ENCODE measurements at places on chromosomes 2 and 18. TPM values are rescaled to one million over a fixed set of nuclear protein-coding genes. Genes with fewer than 3 reads are reported as not detected.

GRCh38 chr2:201969938-201970785 is 63.5 kb upstream of the FZD7 start:
- no peak for DNase-seq

Gene SP110
- 11.7 TPM for total RNA-seq

- no peak for DNase-seq
Observed at GRCh38 chr2:229088517-229088913, 182.6 kb downstream of the PID1 start.

GRCh38 chr2:233375490-233376314 is 21.4 kb downstream of the DGKD start:
- DNase-seq = no peak

Gene POTEE
- total RNA-seq = not detected

Gene ACOXL
- total RNA-seq = 0.06 TPM

- DNase-seq = no peak
Observed at GRCh38 chr18:44651478-44651877, 29.2 kb upstream of the SETBP1 start.

- DNase-seq = no peak
Observed at GRCh38 chr2:216210701-216211540, 101.8 kb downstream of the XRCC5 start.

- no peak for DNase-seq
Observed at GRCh38 chr2:203327901-203328759, at the start of gene ABI2. Gene ABI2 (plus strand): TSS chr2:203328394. CDS start chr2:203328515, 121 bp downstream.

GRCh38 chr2:74385396-74385795 is 5.3 kb upstream of the DCTN1 start:
- DNase-seq = no peak

DNA sequence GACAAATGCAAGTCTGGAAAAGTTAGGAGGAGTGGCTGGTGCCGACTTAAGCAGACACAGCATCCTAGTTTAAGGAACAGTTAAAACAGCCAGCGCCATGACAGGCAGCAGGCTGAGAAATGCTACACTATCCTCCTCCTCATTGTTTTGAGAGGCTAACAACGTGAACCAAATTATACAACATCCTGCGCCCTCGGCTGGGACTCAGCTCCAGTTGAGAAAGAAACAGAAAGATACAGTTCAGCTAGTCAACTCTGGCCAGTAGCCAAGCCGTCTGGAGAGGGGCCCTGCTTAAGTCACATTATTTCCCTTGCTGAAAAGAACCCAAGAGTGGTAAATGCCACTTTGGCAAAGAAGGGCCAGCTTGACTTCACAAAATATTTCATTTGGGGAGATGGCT is 90.2 kb downstream of the BCL11A start:
- no peak for DNase-seq

GRCh38 chr2:154623819-154624218 is 74.7 kb upstream of the KCNJ3 start:
- peak; percentile 13 for DNase-seq

GRCh38 chr2:102657770-102658169 is 38.4 kb downstream of the SLC9A2 start:
- peak; percentile 43 for DNase-seq

DNA sequence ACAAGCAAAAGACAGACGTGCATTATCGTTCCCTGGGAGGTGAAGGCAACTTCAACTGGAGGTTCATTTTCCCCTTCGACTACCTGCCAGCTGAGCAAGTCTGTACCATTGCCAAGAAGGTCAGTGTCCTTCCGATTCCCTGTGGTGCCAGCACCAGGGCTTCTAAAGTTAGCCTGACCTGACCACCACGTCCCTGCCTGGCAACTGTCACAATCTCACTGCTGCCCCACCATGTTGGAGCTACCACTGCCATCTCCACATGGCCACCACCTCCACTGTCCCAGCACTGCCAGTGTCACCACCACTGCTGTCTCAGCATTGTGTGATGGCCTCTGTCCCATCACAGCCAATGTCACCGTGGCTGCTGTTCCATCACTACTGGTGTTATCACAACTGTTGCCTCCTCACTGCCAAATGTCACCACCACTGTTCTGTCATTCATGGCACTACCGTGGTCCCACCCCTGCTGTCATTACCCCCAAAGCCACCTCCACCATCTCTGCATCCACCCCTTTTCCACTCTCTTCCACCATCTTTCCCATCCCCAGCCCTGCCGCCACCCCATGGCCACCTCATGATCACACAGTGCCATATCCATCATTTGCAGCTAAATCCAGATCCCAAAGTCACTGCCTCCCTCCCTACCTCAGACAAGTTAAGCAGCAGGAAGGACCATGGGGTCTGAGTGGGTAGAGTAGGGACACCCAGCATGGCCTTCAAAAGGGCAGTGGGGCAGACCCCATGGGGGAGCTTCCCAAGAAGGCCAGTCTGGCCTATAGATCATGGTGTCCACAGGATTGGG is 216.5 kb downstream of the DYSF start:
- no peak for DNase-seq

GRCh38 chr2:44997963-44998362 is 11.3 kb downstream of the SIX2 start:
- DNase-seq = no peak

Gene PLGLB1
- total RNA-seq = not detected

Gene ITPRID2
- 112 TPM for total RNA-seq

- DNase-seq = peak; percentile 22
Observed at GRCh38 chr2:146927080-146927711, 917.6 kb upstream of the ACVR2A start.

- no peak for DNase-seq
Observed at GRCh38 chr18:7561909-7562460, 5.1 kb upstream of the PTPRM start.

Gene UPP2
- total RNA-seq = not detected

- DNase-seq = no peak
Observed at GRCh38 chr2:48015421-48015820, 109.1 kb upstream of the FBXO11 start.

DNA sequence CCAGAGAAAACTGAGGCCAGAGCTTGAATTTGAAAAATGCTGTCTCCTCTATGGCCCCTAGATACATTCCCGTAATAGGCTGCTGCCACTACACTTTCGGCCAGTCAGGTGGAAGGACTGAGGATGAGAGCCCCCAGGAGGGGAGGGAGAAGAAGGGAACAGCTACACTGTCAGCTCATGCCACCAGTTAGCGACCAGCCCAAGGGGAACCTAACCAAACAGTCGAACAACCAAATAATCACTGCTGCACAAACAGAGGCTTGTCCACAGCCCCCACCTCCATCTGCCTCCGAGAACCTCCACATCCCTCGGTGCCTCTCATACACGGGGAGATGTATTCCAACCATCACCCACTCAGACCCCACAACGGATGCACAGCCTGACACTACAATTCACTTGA is 7.3 kb downstream of the ZNF516 start:
- no peak for DNase-seq

DNA sequence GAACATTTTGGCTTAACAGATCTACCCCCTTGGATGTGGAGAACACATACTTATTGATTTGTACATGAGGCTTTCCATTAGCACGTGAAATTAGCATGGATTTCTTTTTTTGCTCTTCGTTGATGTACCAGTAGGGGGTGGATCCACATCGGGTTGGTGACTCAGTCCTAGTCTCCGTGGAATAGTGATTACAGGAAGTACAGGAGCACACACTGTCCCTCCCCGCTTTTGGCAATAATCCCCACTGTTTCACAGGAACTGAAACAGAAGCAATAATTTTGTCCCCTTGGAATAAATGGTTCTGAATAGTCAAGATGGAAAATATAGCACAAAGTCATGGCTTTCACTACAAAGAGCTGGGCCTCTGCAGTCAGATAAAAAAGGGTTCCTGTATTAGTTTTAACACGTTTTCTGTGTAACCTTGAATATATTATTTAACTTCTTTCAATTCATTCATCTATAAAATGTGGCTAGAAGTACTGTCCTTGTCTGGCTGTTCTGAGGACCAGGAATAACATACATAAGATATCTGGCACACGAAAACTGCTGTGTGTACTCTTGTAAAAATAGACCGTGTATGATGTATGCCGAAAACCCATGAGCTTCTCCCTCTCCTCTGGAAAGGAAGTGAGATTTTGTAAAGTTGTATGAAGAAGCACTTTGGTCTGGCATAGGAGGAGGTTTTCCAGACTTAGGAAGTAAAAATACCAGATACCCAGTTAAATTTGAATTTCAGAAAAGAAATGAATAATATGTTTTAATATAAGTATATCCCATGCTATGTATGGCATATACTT is 229.2 kb downstream of the GALR1 start:
- DNase-seq = no peak

DNA sequence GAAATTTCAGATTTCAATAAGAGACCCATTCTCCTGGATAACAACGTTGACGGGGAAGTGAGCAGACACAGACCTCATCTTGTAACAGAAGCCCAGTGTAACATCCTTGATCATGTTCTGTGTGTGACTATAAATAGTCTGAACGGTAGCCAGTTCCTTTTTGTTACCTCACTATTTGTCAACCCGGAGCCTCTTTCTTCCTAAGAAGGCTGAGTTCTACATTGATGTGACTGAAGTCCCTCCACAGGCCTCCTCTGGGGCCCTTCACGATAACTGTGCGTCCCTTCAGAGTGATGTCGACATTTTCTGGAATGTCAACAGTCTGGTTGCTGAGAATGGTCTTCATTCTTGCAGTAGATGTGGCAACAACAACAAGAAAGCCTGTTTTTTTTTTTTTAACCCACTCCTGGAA is 6.3 kb upstream of the PLEKHM3 start:
- DNase-seq = no peak

Data from epithelial cell of proximal tubule (primary cell).